ENCODE measurements at places on chromosomes 5 and 9. TPM values are rescaled to one million over a fixed set of nuclear protein-coding genes. Genes with fewer than 3 reads are reported as not detected.

The PCDHB13 gene
- 1.2 TPM for total RNA-seq

The PRSS3 gene
- not detected for total RNA-seq

The CD14 gene
- 6.3 TPM for total RNA-seq

The IL13 gene
- total RNA-seq = 0.24 TPM

The CD274 gene
- total RNA-seq = 2.9 TPM

The PCA3 gene
- total RNA-seq = not detected

The IDNK gene
- total RNA-seq = 2.6 TPM

The LCN10 gene
- total RNA-seq = not detected

The SLC6A7 gene
- total RNA-seq = 0.16 TPM

The OTP gene
- not detected for total RNA-seq

The PAPPA gene
- 165 TPM for total RNA-seq
